ENCODE measurements at places on chromosomes 5 and 9. TPM values are rescaled to one million over a fixed set of nuclear protein-coding genes. Genes with fewer than 3 reads are reported as not detected.

The TMEM174 gene
- not detected for total RNA-seq

The EGR1 gene
- 48.8 TPM for total RNA-seq

GRCh38 chr5:135823881-135824280 is 10.6 kb upstream of the SLC25A48 start:
- H3K36me3 ChIP-seq = no peaks in the 10 kb centered on the region
- no peaks in the 10 kb centered on the region for H3K4me1 ChIP-seq
- H3K27me3 ChIP-seq = peaks cover 4% of the 10 kb centered on the region
- DNase-seq = no peak
- H3K4me3 ChIP-seq = no peak overlapping the region

DNA sequence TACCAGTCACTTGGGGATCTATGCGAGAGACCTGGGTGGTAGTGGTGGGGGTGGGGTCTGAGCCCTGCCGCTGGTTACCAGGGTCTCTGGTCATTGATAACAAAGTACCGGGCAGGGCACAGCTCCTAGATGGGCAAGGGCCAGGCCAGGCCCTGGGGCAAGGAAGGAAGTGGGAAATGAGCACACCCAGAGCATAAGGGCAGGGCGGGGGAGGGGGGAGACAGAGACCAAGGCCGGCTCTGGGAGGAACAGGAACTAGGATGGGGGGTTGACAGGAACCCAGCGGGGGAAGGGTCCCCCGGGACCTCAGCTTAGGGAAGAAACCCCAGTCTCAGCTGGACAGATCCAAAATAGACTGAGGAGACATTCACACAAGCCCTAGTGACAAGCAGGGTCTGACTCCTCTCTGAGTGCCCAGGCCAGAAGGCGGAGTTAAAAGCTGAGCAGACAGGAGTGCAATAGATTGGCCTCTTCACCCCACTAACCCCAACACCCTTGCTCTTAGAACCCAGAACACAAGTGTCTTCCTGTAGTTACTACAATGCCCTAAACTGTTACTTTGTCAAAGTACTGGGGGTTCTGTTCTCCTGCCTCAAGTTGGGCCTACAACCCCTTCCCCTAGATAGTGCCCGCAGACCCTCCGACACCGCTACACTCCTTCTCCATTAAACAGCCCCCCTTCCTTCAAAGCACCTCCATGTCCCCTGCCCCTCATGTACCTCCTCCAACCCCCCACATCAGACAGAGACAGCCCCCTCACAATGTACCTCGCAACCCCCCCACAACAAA is 628 bp downstream of the ATOSB start:
- peaks cover 58% of the 10 kb centered on the region for H3K4me1 ChIP-seq
- peak; percentile 65 for DNase-seq
- H3K27ac ChIP-seq = peak overlapping the region; percentile 87
- no peaks in the 10 kb centered on the region for H3K36me3 ChIP-seq

DNA sequence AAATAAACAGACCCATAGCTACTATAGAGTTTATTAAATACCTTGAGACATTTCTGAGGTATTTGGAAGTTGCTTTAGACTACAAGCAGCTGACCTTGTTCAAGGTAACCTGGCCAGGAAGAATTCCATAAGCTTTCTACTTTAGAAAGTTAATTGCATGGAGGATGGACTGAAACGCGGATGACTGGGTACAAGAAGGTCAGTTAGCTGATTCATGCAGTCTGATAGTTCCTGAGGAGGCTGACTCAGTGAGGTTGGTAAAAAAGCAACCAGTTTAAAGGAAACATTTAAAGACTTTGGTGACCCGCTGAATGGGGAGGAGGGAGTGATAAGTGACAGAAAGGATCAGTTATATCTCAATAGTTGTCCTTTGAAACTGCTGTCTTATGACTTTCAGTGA is 670.1 kb upstream of the CDH9 start:
- no peak for DNase-seq
- no peaks in the 10 kb centered on the region for H3K36me3 ChIP-seq
- H3K27me3 ChIP-seq = no peaks in the 10 kb centered on the region
- H3K4me3 ChIP-seq = no peak overlapping the region
- no peaks in the 10 kb centered on the region for H3K4me1 ChIP-seq
- H3K27ac ChIP-seq = no peak overlapping the region

GRCh38 chr5:72720205-72720604 is 96.3 kb upstream of the TNPO1 start:
- no peak for DNase-seq
- H3K4me1 ChIP-seq = no peaks in the 10 kb centered on the region
- no peak overlapping the region for H3K4me3 ChIP-seq
- no peaks in the 10 kb centered on the region for H3K36me3 ChIP-seq

GRCh38 chr5:84715686-84716085 is 331.0 kb upstream of the EDIL3 start:
- no peak overlapping the region for H3K27ac ChIP-seq
- no peak overlapping the region for H3K4me3 ChIP-seq
- H3K4me1 ChIP-seq = no peaks in the 10 kb centered on the region
- H3K36me3 ChIP-seq = no peaks in the 10 kb centered on the region
- no peaks in the 10 kb centered on the region for H3K27me3 ChIP-seq

GRCh38 chr9:121561385-121562222 is 62.0 kb upstream of the GGTA1 start:
- no peak for DNase-seq
- no peaks in the 10 kb centered on the region for H3K36me3 ChIP-seq
- no peak overlapping the region for H3K4me3 ChIP-seq
- H3K4me1 ChIP-seq = peaks cover 5% of the 10 kb centered on the region
- no peak overlapping the region for H3K27ac ChIP-seq

GRCh38 chr5:61285531-61285930 is 46.5 kb upstream of the ZSWIM6 start:
- DNase-seq = no peak
- H3K27ac ChIP-seq = no peak overlapping the region
- H3K4me1 ChIP-seq = peaks cover 9% of the 10 kb centered on the region
- H3K4me3 ChIP-seq = no peak overlapping the region
- no peaks in the 10 kb centered on the region for H3K27me3 ChIP-seq

GRCh38 chr9:112065806-112066606 is 109.1 kb downstream of the SUSD1 start:
- peaks cover 5% of the 10 kb centered on the region for H3K36me3 ChIP-seq
- no peak overlapping the region for H3K27ac ChIP-seq

GRCh38 chr9:135076876-135077430 is 10.5 kb upstream of the OLFM1 start:
- no peak for DNase-seq
- H3K36me3 ChIP-seq = no peaks in the 10 kb centered on the region
- no peak overlapping the region for H3K4me3 ChIP-seq
- H3K27ac ChIP-seq = no peak overlapping the region
- peaks cover 26% of the 10 kb centered on the region for H3K27me3 ChIP-seq
- no peaks in the 10 kb centered on the region for H3K4me1 ChIP-seq

DNA sequence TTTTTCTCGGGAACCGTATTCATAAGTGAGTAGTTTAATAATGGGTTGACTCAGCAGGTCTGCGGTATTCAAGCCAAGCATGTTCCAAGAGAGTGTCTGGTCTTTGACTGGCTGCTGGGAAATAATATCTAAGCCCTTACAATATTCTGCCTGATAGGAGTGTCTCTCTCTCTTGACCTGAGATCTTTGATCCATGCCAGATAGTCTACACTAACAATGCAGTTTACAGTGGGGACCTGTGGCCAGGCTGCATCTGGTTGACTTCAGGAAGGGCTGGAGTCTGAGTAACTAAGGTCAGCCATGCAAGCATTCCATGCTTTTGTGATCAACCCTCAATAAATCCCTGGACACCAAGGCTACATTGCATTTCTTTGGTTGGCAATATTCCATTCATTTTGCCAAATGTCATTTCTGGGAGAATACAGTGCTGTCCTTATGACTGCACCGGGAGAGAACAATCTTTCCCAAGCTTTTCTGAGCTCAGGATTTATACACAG is 195.5 kb downstream of the SEMA5A start:
- DNase-seq = no peak
- H3K4me3 ChIP-seq = no peak overlapping the region
- peaks cover 2% of the 10 kb centered on the region for H3K27me3 ChIP-seq
- no peaks in the 10 kb centered on the region for H3K4me1 ChIP-seq
- H3K36me3 ChIP-seq = no peaks in the 10 kb centered on the region

- H3K36me3 ChIP-seq = peaks cover 2% of the 10 kb centered on the region
- no peak overlapping the region for H3K27ac ChIP-seq
- no peak overlapping the region for H3K4me3 ChIP-seq
- peaks cover 9% of the 10 kb centered on the region for H3K4me1 ChIP-seq
- no peak for DNase-seq
Observed at GRCh38 chr5:98793223-98793622, 19.8 kb downstream of the RGMB start.

DNA sequence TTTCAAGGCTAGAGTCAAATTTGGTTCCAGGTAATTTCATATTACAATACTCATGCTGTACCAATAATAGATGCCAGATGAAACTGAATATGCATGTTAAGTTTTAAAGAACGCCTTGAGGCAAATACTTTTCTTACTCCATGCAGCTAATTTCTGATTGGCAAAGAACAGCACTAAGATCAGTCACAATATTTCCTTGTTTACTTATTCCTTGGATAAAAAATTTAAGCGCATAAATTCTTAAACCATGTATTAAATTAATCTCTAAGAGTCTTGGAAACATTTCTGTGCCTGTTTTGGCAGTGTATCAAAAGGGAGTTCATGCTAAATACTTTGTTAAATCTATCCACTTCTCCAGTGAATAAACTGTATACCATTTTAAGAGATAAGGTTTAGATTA is 173.5 kb downstream of the SLC12A2 start:
- H3K27me3 ChIP-seq = peaks cover 7% of the 10 kb centered on the region
- no peaks in the 10 kb centered on the region for H3K36me3 ChIP-seq
- no peak overlapping the region for H3K27ac ChIP-seq
- no peak overlapping the region for H3K4me3 ChIP-seq
- no peaks in the 10 kb centered on the region for H3K4me1 ChIP-seq

- no peaks in the 10 kb centered on the region for H3K4me1 ChIP-seq
- H3K27me3 ChIP-seq = peaks cover 9% of the 10 kb centered on the region
- H3K4me3 ChIP-seq = no peak overlapping the region
- no peak for DNase-seq
- H3K36me3 ChIP-seq = no peaks in the 10 kb centered on the region
Observed at GRCh38 chr5:82336226-82336958, 58.2 kb upstream of the RPS23 start.

DNA sequence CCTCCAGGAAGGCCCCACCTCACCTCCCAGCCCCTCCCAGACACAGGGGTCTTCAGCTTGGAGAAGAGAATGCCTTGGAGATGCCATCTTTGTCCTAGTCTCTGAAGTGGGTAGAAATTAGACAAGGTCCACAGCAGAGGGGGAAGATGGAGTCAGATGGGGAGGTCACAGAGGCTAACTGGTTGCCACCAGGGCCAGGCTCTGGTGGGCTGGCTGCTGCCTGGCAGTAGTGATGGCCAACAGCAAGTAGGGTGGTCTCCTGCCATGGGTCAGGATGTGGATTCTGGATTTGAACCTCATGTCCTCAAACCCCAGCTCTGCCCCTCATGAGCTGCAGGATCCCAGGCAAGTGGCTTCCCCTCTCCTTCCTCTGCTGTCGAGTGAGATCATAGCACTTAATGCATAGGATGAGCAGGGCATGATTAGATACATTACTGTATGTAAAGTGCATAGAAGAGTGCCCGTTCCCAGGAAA is 38.7 kb upstream of the NEK6 start:
- no peak for DNase-seq
- H3K27ac ChIP-seq = no peak overlapping the region
- no peaks in the 10 kb centered on the region for H3K36me3 ChIP-seq
